ENCODE measurements at places on chromosomes 5 and 9.

GRCh38 chr5:138391859-138392386 is 39.4 kb downstream of the KDM3B start:
- DNase-seq, result no peak

DNA sequence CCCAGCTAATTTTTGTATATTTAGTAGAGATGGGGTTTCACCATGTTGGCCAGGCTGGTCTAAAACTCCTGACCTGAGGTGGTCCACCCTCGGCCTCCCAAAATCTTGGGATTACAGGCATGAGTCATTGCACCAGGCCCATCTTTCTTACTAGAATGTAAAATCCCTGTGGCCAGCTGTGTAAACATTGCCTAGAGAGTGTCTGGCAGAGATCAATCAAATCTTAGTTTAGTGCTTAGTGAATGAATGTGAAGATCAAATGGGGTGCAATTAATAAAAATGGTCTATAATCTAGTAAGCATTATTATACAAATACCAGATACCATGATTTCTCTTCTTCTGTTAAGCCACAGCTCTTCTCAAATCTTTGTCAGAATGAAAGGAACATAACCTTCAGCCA is 289.9 kb downstream of the KCTD16 start:
- DNase-seq, result no peak

GRCh38 chr9:134187891-134188385 is 23.6 kb upstream of the RNU6ATAC start:
- DNase-seq, result no peak

GRCh38 chr5:68371607-68372006 is 156.1 kb downstream of the PIK3R1 start:
- DNase-seq, result no peak

GRCh38 chr9:83708515-83709158 is 879 bp upstream of the UBQLN1 start:
- peak; percentile 37 for DNase-seq

DNA sequence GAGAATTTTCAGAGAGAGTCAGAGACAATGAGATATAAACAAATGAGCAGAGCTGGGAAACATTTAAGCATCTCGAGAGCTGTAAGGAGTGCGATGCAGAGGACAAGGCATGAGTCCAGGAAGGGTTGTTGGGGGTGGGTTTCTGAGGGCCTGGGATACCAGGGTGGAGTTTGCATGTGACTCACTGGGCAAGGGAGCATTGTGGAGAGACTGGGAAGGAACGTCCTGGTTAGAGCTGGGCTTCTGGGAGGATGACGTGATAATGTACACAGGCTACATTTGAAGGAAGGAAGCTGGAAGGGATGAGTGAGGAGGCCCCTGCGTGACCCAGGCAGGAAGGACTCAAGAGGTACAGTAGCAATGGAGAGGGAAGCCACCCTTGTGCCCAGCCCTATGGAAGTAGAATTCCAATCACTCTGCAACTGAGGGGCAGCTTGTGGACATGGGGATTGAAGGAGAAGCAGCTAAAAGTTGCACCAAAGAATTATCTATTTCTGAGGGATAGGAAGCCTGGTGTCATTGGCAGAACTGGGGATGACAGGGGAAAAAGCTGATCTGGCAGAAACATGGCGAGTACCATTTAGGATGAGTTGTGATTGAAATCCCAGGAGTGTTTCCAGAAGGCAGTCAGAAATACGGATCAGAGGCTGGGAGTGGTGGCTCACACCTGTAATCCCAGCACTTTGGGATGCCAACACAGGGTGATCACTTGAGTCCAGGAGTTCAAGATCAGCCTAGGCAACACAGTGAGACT is 59.3 kb upstream of the AFAP1L1 start:
- DNase-seq, result no peak

DNA sequence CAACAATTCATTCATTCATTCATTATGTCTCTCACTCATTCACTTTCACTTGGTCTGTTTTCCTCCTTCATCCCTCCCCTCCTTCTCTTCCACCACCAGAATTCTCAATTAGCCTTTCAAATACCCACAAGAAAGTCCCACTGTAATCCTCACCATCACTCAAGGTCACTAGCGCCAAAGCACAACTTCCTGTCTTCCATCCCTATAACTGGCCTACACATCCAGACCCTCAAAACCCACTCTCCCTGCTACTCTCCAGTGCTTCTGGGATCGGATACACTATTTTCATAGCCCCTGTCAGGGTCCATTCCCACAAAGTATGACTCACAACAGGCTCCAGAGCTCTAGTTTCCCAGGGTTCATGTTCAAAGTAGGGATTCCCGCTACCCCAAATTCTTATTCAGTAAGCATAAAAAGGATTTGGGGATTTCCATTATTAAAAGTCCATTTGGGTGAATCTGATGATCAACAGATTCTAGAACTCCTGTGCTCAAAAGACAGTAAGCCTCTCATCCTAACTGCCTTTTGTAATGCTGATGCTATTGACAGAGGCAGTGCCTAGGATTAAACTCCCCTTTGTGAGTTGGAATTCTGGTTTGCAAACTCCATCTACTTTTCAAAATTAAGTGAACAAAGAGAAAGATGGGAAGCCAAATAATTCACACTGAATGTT is 250.9 kb downstream of the SEMA5A start:
- DNase-seq, result no peak

DNA sequence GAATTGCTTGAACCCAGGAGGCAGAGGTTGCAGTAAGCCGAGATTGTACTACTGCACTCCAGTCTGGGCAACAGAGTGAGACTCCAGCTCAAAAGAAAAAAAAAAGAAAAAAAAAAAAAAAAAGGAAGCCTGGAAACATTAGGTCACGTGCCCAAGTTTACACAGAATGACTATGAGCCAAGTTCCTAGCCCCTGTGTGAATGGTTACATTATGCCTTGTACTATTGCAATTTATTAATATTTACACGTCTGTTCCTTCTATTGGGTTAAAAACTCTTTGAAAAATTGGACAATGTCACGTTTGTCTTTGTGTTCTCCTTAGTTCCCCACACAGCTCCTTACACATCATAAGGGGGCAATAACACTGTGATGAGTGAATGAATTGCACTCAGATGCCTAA is 33.5 kb upstream of the SLC28A3 start:
- DNase-seq, result no peak

GRCh38 chr5:58135571-58136335 is 324.1 kb downstream of the PLK2 start:
- DNase-seq, result no peak

GRCh38 chr9:135306699-135307098 is 172.9 kb upstream of the PPP1R26 start:
- no peak for DNase-seq

DNA sequence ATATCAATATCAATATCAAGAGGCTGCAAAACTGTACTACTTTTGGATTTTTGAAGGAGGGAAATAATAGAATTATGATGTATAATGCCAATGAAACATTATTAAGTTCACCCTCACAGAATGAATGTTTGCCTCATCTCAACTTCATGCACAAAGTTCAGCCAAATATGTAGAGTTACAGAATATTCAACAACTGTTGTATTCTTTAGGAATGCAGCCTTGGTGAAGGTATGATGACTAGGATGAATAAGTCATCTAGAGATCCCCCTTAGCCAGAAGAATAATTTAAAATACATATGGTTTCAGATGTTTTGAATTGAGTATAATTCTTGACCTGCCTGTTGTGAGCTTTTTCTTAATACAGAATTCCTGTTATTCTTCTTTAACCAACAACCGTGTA is 308.3 kb downstream of the COX7C start:
- DNase-seq, result no peak

GRCh38 chr9:89975630-89976029 is 370.8 kb downstream of the GADD45G start:
- no peak for DNase-seq

DNA sequence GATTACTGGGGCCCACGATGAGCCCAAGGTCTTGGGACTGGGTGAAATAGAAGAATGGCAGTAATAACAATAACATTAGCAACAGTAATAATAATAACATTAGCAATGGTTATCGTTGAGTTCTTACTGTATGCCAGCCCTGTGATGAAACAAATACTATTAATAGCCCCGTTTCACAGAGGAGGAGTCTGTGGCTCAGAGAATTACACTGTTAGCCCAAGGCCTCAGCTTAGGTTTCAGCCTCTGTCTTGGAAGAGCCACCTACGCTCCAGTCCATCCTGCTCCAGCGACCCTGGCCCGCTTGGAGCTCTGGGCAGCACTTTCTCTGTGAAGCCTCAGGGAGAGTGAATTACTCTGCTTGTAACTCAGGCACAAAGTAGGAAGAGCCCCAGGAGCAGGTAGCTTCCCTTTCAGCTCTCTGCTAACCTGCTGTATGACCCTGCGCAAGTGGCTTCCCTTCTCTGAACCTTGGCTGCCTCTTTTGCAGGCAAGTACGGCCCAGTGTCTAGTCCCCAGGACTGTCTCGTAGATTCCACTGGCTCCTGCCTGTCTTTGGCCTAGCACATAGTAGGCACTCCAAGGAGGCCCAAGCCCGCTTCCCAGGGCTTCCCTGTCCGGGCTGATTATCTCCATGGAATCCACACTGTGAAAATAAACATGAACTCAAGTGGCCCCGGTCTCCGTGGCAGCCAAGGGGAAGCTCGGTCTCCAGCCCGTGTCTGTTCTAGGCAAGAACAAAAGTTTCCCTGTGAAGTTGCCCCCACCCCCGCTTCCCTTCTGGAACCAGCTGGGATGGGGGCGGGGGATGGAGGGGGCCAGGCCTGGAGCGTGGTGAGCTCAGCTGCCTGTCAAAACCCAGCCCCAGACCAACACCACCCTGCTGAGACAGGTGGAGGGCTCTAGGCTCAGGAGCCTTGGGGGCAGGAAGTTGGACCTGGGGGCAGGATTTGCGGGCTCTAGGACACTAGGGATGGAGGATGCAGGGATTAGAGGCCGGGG is 26.2 kb upstream of the LMX1B start:
- no peak for DNase-seq

DNA sequence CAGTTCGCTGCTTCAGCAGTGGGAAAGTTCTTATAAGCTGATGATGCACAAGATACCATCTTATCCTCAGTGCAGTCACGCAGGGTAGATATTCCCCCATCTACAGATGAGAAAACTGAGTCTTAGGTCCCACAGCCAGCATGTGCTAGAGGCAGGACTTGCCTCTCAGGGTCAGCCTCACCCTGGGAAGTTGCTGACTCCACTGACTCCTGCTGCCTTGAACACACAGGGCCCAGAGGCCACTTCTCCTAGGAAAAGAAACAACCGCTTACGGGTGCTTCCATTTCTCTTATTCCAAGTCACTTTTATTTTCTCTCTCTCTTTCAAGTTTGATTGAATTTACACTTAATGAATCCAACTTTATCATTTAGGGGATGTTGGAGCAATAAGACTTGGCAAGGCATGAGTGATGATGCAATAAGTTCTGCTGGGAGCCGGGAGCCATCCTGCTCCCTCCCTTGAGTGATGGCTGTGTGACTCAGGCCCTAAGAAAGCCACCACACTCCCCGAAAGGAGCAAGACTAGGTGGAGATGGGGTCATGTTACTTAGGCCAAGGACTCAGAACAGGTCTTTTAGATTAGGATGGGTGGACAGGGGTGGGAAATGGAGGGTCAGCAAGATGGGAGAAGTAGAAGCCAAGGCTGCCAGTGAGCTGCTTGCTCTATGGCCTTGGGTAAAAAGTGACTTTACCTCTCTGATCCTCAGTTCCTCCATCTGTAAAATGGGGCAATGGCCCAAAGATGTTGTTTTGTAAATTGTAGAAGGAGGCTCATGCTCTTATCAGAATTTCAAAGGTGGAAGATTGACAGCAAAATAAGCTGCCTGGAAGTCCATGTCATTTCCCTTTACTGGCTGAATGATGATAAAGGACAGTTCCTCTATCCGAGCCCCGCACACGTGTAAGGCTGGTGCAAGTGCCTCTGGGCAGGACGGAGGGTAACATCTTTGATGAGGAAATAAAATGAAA is 67.4 kb upstream of the ZNF618 start:
- DNase-seq, result no peak

- DNase-seq, result no peak
Observed at GRCh38 chr5:44372028-44372427, 17.2 kb downstream of the FGF10 start.

DNA sequence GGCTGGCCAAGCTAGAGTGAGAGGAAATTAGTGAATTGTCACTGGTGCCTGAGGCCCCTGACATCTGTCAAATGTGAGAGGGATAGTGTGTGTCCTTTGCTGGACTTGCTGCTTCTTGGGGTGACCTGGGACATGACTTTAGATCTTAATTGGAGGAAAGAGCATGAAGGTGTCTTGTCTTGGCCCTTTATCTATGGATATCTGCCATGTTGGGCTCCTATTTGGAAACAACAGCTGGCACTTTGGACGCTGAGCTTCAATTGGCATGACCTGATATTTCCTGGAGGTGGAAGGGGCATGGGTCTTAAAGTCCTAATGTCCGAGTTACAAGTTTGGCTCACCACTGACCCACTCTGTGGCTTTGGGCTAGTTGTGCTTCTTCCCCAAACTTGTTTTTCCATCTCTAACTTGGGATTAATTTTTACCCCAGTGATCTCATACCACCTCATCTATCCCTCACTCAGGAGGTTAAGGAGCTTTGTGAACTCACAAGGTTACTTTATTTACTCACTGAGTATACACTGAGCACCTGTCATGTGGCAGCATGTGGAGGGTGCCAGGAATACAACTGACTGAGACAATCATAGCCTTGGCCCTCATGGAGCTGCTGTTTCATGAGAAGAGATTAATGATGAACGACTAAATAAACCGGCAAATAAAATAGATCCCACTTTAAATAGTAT is 30.1 kb upstream of the CXCL14 start:
- no peak for DNase-seq
